NCI-H2081 treated with DMSO at 0.1 percent for 48 hours (cell line): ENCODE measurements at places on chromosomes 13 and 19.

- no peak for DNase-seq
Measured at GRCh38 chr13:109160887-109161669, 531.7 kb downstream of the MYO16 start.

- DNase-seq = no peak
Measured at GRCh38 chr13:47665043-47665442, 336.0 kb downstream of the SUCLA2 start.

DNA sequence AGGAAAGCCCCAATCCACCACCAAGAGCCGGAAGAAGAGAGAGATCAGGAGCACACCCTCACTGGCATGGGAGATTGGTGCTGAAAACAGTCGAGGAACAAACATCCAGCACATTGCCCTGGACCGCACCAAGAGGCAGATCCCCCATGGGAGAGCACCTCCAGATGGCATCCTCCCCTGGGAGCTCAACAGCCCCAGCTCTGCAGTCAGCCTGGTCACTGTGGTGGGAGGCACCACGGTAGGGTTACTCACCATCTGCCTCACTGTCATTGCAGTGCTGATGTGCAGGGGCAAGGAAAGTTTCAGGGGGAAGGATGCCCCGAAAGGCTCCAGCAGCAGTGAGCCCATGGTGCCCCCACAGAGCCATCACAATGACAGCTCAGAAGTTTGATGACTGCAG, 110.2 kb downstream of the STOML3 start:
- no peak for DNase-seq

DNA sequence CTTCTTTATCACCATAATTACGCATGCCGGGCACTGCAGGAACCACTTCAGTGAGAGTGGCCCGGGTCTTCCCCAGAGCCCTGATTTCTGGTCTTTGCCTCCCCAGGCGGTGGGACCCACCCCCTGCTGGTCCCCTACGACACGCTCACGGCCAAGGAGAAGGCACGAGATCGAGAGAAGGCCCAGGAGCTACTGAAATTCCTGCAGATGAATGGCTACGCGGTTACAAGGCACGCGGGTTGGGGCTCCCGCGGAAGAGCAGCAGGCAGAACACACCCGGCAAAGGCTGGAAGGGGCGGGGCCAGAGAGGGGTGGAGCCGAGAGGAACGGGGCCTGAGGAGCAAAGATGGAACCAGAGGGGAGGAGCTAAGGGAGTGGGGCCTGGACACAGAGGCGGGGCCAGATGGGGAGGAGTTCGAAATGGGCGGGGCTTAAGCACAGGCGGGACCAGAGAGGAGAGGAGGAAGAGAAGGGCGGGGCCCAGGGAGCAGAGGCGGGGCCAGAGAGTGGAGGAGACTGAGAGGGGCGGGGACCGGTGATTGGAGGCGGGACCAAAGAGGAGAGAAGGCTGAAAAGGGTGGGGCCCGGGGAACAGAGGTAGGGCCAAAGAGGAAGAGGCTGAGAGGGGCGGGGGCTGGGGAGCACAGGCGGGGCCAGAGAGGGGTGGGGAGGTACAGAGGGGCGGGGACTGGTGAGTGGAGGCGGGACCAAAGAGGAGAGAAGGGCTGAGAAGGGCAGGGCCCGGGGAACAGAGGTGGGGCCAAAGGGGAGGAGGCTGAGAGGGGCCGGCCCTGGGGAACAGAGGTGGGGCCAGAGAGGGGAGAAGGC, 73.4 kb downstream of the RYR1 start:
- no peak for DNase-seq

GRCh38 chr19:6074709-6075403, 35.4 kb downstream of the RFX2 start:
- DNase-seq = no peak

DNA sequence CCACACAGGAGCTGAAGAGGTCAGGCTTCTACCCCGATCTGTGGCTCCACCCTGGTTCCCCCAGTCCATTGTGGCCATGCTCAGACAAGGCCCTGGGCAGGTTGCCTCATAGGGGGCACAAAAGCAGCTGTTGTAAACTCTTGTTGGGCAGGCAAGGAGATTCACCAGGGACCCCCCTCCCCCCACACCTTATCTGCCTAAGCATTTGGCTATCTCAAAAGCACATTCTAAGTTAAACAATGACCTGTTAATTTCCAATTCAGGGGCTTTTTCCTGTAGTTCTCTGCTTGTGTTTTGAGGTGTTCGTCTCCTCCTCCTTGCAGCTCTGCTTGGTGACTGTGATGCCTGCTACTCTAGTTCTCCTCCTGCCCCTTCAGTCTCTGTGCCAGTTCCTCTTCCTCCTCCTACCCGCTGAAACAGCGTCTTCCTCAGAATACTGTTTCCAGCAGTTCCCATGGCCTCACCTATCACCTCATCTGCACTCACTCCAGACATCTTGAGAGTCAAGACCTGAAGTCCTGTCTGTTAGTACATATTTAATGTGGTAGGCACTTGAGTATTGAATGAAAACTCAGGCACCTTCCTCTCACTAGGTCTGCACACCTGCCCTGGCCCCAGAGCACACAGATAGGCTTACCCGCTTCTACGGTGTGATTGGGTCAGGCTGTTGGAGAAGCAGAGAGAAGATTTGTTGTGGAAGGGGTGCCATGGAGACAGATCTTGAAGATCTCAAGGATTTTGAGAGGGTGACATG, 31.7 kb downstream of the SPATA13 start:
- DNase-seq = no peak

- DNase-seq = no peak
Measured at GRCh38 chr19:23286477-23286876, 36.3 kb upstream of the ZNF724 start.
